ENCODE measurements at places on chromosomes 16 and 17. TPM values are rescaled to one million over a fixed set of nuclear protein-coding genes. Genes with fewer than 3 reads are reported as not detected.

GRCh38 chr16:77805398-77805797 is 17.0 kb downstream of the VAT1L start:
- no peak for DNase-seq
- no peaks in the 10 kb centered on the region for H3K4me1 ChIP-seq
- H3K27me3 ChIP-seq: no peaks in the 10 kb centered on the region
- no peak overlapping the region for H3K4me3 ChIP-seq
- no peaks in the 10 kb centered on the region for H3K36me3 ChIP-seq

- no peak overlapping the region for H3K4me3 ChIP-seq
- peaks cover 19% of the 10 kb centered on the region for H3K4me1 ChIP-seq
- DNase-seq: no peak
- no peaks in the 10 kb centered on the region for H3K27me3 ChIP-seq
- H3K36me3 ChIP-seq: peaks cover 45% of the 10 kb centered on the region
Measured at GRCh38 chr17:47687748-47688147, 6.2 kb upstream of the TBKBP1 start.

The ZMYND15 gene
- not detected for total RNA-seq

DNA sequence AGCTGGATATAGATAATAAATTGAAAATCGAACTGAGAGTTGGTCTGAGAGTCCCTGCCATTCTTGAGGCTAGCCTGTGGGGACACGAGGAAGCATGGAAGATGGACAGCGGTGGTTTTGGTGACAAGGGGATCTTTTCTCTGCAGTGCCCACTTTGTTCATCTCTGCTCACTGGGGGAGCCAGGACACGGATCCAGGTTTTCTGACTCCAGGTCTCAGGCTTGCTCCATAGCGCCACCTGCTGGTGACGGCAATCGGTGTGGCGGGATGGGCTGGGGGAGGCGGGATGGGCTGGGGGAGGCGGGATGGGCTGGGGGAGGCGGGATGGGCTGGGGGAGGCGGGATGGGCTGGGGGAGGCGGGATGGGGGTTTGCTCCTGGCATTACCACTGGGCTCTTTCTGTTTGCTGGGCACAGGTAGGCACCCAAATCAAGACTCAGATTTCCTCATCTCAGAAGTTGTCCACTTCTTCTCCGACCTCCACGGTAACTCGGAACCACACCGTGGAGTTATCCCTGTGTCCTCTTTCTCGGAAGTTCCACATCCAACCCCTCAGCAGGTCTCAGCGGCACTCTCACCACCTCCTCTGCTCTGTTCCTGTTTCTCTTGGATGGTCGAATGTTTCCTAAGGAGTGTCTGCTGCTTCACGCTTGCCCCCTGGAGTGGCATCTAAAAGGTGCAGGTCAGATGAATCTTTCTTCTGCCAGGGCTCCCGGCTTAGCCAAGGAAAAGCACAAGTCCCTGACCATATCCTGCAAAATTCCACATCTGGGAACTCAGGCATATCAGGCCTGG is 142.4 kb downstream of the CYLD start:
- H3K36me3 ChIP-seq: no peaks in the 10 kb centered on the region
- H3K27ac ChIP-seq: no peak overlapping the region
- peaks cover 1% of the 10 kb centered on the region for H3K4me1 ChIP-seq
- no peaks in the 10 kb centered on the region for H3K27me3 ChIP-seq
- no peak for DNase-seq

- H3K36me3 ChIP-seq: no peaks in the 10 kb centered on the region
- H3K4me1 ChIP-seq: peaks cover 33% of the 10 kb centered on the region
- no peak for DNase-seq
- H3K4me3 ChIP-seq: peak overlapping the region; percentile 74
- peaks cover 6% of the 10 kb centered on the region for H3K27me3 ChIP-seq
Measured at GRCh38 chr17:3891626-3892094, 1.2 kb downstream of the CAMKK1 start.

GRCh38 chr17:76326306-76326705 is 18.2 kb upstream of the QRICH2 start:
- no peak overlapping the region for H3K4me3 ChIP-seq
- peaks cover 1% of the 10 kb centered on the region for H3K4me1 ChIP-seq

The RAP1GAP2 gene
- total RNA-seq: 0.46 TPM

- no peak overlapping the region for H3K27ac ChIP-seq
- no peak overlapping the region for H3K4me3 ChIP-seq
- H3K27me3 ChIP-seq: peaks cover 2% of the 10 kb centered on the region
- H3K36me3 ChIP-seq: peaks cover 3% of the 10 kb centered on the region
- peak; percentile 45 for DNase-seq
Measured at GRCh38 chr17:32659419-32659842, 172.6 kb downstream of the CDK5R1 start.

DNA sequence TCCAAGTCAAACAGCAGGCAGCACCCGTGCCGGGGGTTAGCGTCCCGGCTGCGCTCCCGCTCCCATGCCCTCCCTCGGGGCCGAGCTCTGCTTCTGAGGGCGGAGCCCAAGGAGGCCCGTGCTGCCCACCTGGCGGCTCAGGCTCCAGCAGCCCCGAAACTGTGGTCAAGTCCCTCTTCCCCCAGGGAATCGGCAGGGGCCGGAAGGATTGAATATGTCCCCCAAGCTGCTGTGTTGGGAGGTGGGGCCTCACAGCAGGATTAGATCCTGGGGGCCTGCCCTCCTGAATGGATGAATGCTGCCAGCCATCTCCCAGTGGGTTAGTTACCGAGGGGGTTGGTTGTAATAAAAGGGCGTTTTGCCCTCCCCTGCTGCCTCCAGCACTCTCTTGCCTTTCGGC is 33.9 kb downstream of the MAP2K3 start:
- H3K4me3 ChIP-seq: no peak overlapping the region
- H3K27ac ChIP-seq: no peak overlapping the region
- no peak for DNase-seq
- H3K4me1 ChIP-seq: peaks cover 4% of the 10 kb centered on the region

Data from activated T-helper 2 cell treated with anti-CD3 and anti-CD28 coated beads, Interferon-gamma antibody, Interleukin-2, Interleukin-4, amounts not matched to agents 10 μg/mL and 5 μg/mL and 100 μg/mL, durations not matched to agents 14 hours and 24 hours and 36 hours (primary cell).